Stimulated activated CD8-positive, alpha-beta memory T cell treated with anti-CD3 and anti-CD28 coated beads, Interleukin-4, amount 100 ng/mL, for 1 hour (primary cell): ENCODE measurements at places on chromosomes 11 and 22.

DNA sequence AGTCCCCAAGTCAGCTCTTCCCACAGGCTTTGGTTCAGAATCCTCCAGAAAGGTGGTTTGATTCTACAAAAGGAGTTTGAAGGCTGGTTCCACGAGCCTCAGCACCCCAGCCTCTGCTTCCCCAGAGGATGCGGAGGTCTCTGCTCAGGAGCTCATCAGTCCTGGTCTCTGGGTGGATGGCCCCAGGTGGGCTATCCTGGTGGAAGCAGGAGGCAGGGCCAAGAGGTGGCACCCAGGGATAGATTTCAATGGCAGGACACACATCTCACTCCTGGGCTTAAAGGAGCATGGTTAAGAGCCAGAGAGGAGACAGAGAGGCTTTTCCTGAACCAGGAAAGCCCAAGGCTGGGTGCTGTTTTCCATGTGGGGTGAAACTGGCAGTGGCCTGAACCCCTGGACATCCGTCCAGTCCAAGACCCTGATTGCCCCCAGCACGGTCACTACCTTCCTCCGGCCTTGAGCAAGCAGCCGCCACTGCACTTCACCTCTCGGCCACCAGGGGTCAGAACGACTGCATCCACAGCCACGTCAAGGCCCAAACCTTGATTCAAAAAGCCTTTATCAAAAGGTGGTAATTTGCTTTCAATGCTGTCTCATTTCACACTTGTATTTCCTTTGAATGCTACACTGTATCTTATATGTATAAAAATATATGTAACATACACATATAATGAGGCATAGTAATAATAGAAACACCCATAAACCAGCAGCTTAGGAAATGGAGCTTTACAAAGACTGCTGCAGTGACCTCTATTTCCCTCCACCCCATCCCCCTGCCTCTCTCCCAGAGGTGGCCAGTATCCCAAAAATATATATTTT, 19.3 kb upstream of the FXYD2 start:
- peak; percentile 75 for DNase-seq

GRCh38 chr11:117430293-117430955, 102.8 kb downstream of the CEP164 start:
- DNase-seq: no peak

DNA sequence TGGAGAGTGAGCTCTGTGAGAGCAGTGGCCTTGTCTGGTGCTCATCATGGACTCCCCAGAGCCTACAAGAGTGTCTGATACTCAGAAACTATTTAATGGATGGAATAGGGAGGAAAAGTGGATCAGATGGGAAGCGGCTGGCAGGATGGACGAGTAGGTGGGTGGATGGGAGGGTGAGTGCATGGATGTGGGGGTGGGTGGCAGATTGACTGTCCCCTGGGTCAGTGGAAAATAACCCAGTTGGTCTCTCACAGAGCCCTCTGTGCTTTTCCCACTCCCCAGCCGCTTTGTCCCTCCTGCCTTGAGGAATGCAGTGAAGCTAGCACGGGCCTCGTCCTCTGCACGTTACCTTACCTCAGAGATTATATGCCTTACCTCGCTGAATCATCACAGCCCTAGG, 5.9 kb downstream of the SPI1 start:
- no peak for DNase-seq

- DNase-seq: no peak
Observed at GRCh38 chr11:35714882-35715627, 52.5 kb downstream of the TRIM44 start.

DNA sequence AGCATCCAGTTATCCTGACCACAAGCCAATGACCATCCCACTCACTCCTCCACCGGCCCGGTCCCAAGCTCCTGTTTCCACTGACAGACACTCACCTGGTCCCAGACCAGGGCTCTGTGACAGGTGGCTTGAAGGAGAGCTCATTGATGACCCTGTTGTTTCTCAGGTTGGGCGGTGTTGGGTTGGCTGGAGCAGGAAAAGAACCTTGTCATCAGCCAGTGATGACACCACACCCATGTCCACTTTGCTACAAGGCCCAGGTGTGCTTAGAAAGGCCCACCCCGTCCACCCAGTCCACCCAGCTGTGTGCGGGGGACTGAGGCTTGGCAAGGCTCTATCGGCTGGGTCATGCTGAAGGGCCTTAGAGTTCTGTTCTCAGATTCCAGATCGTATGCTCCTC, 42.9 kb downstream of the GAB4 start:
- DNase-seq: no peak

DNA sequence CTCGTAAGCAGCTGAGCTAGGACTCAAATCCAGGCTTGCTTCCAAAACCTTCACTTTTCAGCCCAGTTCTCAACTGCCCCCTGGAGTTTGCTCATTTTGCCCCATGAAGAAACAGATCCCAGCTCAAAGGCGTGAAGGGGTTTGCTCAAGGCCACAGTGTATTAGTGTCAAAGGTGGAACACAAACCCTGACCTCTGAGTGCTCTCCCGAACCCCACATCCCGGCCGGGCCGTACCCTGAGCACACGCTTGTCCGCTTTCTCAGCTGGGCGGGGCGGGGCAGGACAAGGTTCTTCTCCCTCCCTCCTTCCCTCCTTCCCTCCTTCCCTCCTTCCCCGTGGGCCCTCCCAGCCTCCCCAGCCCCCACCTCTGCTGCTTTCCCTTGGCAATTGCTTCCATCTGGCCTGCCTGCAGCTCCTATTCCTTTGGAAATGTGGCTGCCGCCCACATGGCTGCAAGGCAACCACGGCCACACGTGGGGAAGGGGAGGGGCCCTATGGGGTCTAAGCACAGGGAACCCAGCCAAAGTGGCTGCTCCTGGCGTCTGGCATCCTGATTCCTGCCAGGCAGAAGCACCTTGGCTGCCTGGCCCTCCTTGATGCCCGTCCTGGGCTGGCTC, 4.1 kb downstream of the ST3GAL4 start:
- no peak for DNase-seq

DNA sequence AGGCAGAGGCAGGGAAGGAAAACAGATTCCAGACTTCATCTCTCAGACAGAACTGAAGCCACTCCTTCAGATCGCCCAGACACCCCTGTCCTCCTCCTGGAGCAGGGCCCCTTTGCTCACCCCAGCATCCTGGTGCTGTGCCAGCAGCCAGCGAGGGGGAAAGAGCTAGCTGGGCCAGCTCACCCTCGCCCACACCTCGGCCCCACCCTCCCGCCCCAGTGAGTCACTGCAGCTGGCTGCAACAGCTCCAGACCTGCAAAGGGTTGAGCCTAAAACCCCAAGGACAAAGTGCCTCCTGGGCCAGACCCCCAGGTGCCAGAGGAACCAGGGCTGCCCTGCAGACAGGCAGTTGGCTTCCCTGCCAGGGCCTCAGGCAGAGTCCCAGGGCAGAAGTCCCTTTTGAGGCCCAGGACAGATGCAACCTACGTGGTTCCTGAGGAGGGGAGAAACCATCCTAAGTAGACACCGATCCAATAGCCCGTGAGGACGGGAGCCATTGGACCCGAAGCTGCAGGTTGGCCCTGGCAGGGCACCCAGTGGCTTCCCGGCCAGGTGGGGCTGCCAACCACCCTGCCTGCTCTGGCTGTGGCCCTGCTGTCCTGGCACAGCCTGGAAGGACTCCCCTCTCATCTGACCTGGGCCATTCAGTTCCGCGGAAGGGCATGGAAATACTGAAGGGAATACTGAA, 7.2 kb downstream of the AHNAK start:
- no peak for DNase-seq

GRCh38 chr11:64562723-64563351, 28.2 kb upstream of the SLC22A12 start:
- DNase-seq: no peak

- no peak for DNase-seq
Observed at GRCh38 chr11:124799348-124800225, 619 bp downstream of the MSANTD2 start.

GRCh38 chr11:106276859-106277436, 199.5 kb downstream of the AASDHPPT start:
- no peak for DNase-seq

DNA sequence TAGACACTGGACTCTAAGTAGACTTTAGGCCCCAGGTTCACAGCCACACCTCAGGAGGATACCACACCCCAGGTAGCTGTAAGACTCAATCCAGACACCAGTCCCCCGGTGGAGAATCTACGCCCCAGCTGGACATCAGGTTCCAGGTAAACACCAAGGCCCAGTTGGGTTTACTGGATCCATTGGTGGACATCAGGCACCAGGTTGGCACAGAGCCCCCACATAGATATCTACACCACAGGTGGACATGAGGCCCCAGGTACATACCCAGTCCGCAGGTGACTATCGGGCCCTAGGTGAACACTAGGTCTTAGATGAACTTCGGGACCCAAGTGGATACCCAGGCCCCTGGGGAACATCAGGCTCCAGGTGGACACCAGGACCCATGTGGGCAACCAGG, 58.9 kb upstream of the SEPTIN5 start:
- DNase-seq: no peak

- no peak for DNase-seq
Observed at GRCh38 chr11:77967753-77968152, 26.7 kb downstream of the INTS4 start.

- no peak for DNase-seq
Observed at GRCh38 chr22:34102633-34103032, 182.4 kb upstream of the LARGE1 start.

DNA sequence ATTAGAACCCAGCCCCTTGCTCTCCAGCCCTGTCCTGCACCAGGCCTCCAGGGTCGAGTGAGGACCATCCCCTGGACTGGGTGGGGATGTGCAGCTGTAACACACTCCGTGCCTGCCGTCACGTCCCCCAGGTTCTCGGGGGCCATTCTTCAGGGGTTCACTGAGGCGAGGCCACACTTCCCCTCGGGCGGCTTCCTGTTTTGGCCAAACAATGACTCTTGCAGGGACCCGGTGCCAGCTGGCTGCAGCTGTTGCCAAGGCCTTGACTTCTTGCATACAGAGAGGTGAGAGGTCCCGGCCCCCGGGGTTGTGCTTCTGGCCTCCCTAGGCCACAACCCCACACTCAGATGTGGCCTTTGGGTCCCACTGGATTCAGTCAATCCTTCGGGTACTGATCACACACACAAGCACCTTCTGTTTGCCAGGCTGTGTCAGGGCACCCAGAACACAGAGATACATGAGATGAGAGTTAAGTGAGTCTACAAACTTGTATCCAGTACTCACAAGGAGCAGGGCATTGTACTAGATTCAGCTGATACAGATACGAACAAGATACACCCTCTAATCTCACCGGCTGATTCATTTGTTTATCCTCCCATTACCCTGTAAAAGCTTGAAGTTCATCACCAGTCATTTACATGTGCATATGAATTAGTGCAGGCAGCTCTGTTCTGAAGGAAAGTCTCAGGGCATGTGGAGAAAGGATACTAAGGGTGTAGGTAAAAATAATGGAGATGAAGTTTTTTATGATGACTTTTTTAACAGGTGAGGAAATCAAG, 32.9 kb downstream of the LRRC32 start:
- no peak for DNase-seq

DNA sequence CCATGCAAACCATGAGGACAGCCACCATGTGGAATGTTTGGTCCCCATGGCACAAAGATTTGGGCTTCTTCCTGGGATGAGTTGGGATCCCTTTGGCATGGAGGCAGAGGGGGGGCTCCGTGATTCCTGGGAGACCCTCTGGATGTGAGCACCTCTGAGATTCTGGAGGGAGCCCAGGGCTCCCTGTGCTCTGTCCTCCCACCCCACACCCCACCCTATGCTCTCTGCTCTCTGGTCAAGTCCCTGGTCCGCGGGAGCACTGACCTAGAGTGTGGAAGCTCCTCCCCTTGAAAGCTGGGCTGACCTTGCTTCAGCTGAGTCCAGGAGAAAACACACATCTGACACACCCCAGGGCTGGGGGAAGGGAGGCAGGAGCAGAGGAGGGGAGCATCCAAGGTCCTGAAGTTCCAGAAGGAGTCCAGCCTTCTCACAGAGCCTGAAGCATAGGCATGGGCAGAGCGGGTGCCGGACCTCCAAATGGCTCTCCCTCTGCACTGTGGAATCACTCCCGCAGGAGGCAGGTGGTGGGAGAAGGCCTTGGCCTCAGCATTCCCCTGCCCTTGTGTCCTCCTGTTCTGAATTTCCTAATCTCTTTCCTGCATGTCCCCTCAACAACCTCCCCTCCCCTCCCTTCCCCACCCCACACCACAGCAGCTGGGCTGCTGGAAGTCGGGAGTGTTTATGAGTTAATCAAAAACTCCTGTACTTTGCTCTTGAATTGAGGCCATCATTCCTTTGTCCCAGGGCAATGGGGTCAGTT, 25.7 kb upstream of the OAF start:
- DNase-seq: no peak

DNA sequence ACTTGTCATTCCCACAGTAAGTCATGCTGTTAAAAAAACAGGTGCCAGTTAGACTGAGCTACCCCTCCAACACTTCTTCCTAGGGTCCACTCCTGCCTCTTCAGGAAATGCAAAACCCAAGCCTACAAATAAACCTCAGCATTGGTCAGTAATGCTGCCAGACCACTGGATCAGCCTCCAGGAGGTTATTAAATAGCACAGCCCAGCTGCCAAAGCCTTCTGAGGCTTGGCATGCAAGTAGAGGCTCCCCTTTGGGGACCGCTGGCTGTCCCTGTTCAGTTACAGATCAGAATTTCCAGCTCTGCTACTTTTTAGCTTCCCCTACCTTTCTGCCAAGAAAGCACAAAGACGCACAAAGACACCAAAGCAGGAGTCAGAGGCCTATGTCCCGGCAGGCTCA, 33.3 kb downstream of the ABTB2 start:
- no peak for DNase-seq
